Stimulated activated CD4-positive, alpha-beta T cell treated with anti-CD3 and anti-CD28 coated beads, TNF-alpha, amount 100 ng/mL, for 4 hours (primary cell): ENCODE measurements at places on chromosomes 5 and 9.

DNA sequence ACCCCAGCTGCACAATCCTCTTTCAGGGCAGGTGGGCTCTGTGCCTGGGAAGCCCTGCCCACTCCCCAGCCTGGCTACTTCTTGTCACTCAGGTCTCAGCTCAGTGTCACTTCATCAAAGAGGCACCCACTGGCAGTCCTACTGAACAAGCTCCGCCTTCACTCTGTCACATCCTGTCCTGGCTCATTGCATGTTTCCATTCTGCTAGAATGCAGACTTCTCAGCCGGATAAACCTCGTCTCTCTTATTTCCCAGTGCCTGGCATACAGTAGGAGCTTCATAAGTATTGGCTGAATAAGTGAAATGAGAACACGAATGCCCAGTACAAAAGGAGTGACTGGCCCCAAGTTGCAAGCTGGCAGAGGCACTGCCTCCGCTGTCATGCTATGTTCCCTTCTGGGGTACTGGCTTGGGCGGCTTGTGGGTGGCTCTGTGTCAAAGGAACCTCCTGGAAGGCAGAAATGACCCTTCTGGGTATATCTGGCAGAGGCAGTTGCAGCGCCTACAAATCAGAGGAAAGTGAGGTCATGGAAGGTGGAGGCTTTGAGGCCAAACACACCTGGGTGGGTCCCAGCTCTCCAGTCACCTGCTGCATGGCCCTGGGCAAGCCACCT lies 98.3 kb upstream of the PHYKPL start:
- DNase-seq, result no peak

- no peak for DNase-seq
These were observed 98.0 kb downstream of the ENC1 start for GRCh38 chr5:74542482-74542881.

DNA sequence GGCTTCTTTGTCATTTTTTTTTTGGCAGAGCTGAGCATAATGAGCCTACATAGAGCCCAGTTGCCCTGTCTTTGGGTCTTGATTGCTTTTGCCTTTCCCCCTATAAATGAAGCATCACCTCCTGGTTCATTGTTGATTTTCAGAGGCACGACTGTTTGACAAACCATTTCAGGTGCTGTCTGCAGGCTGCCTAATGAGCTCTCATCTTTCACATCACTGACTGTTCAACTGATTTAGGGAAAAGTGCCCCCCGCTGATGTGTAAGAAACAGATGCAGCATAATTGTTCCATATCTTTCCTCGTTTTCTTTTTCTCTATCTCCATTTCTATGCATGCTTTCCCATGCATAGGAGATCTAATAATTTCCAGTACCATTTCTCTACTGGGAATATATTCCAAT lies 338.6 kb downstream of the TMEM38B start:
- no peak for DNase-seq

DNA sequence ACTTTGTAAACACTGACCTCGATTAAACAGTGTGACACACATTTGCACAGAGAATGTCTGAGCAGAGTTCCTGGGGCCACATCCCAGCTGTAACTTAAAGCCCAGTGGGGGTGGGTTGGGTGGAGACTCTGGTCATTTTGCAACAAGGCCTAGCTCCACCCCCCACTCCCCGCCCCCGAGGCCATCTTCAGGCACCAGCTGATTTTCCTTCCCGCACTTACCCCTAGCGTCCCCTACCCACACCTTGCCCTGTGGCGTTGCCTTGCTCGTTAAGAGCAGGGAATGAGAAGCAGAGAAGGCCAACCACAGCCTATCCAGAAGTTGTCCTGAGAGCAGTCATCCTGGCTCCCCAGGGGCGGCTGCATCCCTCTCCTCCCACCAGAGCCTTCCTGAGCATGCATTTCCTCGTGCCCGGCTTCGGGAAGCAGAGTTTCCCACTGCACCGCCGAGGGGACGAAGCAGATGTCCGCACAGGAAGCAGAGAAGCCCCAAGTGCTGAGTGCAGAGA lies 101.7 kb upstream of the SARDH start:
- DNase-seq, result no peak

- DNase-seq, result no peak
These were observed 5.4 kb upstream of the B4GALT1 start for GRCh38 chr9:33172256-33173238.

DNA sequence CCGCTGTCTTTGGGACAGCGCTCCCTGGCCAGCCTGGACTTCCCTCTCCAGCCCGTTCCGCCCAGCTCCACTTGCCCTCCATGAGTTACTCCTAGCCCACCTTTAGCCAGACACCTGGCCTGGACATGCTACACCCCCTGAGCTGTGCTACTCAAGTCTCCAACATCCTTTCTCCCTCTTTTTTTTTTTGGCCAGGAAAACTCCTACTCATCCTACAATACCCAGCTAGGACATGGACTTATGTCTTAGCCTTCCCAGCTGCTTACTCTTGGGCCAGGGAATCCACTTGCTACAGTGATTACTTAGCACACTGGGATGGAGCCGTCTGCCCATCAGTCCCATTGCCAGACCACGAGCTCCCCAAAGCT lies 92.7 kb upstream of the PHYKPL start:
- DNase-seq, result no peak
